ENCODE measurements at places on chromosomes 16 and 17.
A peak's percentile ranks its signal among the peaks of the same experiment; 100 is the strongest.

DNA sequence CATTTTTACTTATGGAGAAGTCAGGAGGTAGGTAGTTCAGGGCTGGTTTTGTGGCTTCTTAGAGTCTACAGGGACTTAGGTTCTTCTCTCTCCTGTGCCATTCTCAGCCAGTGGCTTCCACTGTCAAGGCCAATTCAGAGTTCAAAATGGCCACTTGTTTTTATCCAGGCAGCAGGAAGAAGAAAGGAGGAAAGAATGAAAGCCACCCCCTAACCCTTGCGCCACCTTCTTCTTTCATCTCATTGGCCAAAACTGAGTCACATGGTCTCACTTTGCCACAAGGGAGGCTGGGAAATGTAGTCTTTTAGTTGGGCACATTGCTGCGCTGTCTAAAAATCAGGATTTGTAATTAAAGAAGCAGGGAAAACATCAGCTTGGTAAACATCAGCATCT, 60.8 kb upstream of the MED9 start:
- no peak overlapping the region for H3K4me3 ChIP-seq
- H3K27ac ChIP-seq, result no peak overlapping the region
- H3K27me3 ChIP-seq, result peaks cover 9% of the 10 kb centered on the region
- DNase-seq, result no peak

DNA sequence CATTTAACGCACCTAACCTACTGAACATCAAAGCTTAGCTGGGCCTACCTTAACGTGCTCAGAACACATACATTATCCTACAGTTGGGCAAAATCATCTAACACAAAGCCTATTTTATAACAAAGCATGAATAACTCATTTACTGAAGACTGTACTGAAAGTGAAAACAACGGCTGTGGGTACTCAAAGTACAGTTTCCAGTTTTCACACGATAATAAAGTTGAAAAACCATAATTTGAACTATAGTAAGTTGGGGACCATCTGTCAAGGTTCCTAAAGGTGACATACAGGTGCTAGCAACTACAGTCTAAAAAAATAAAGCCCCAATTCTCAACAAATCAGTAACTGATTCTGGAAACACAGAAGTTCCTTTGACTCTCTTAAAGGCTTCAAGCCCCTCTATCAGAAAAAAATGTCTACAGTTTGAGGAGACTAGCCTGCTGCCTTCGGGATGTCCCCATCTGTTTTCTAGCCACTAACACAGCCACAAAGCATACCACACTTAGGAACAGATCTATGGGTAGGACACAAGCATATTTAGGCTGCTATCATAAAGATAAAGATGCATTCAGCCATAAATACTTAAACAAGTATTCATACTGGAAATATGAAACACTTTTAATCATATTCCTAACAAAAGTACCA, 71.3 kb downstream of the KANSL1 start:
- H3K4me3 ChIP-seq, result peak overlapping the region; percentile 60
- H3K27ac ChIP-seq, result peak overlapping the region; percentile 80
- peaks cover 79% of the 10 kb centered on the region for H3K4me1 ChIP-seq
- no peaks in the 10 kb centered on the region for H3K27me3 ChIP-seq

- no peak overlapping the region for H3K27ac ChIP-seq
- DNase-seq, result no peak
- peak overlapping the region; percentile 85 for H3K4me3 ChIP-seq
- H3K36me3 ChIP-seq, result no peaks in the 10 kb centered on the region
- peaks cover 5% of the 10 kb centered on the region for H3K4me1 ChIP-seq
Observed at GRCh38 chr16:75494184-75494583, 1.1 kb downstream of the CHST6 start.

GRCh38 chr16:35325936-35326335, 1866.5 kb downstream of the TP53TG3F start:
- H3K36me3 ChIP-seq, result no peaks in the 10 kb centered on the region
- no peaks in the 10 kb centered on the region for H3K27me3 ChIP-seq
- no peak overlapping the region for H3K27ac ChIP-seq
- no peak for DNase-seq
- H3K4me1 ChIP-seq, result no peaks in the 10 kb centered on the region

GRCh38 chr17:16937431-16937830, 34.5 kb downstream of the TNFRSF13B start:
- H3K4me1 ChIP-seq, result peaks cover 4% of the 10 kb centered on the region
- no peak overlapping the region for H3K27ac ChIP-seq
- H3K4me3 ChIP-seq, result no peak overlapping the region
- DNase-seq, result no peak
- H3K36me3 ChIP-seq, result no peaks in the 10 kb centered on the region

DNA sequence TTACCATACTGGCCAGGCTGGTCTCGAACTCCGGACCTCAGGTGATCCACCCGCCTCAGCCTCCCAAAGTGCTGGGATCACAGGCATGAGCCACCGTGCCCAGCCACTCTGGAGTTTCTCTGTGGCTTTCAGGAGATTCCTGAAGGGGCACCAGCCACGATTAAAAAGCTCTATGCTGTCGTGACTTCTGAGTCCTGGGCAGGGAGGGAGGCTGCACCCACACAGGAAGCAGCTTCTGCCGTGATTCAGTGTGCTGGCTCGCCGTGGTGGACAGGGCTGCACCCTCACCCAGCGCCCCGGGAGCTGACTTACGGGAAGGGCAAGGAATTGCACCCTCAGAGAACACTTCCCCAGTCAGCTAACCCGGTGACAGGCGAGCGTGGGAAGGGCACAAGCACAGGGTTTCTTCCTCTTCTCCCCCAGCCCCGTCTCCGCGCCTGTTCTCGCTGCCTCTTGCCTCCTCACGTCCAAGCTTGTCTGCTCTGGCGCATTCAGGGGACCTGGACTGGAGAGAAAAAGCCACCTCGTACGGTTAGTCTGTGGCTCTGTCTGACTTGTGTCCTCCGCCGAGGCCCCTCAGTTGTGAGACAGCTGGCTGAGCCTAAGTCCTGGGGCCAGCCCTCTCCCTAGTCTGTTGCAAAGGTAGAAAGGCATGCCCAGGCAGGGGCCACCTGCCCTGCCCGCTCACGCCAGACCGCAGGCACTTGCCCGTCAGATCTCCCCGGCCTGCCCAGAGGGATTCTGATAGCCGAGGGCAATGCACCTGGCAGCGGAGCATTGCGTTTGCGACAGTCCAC, 145.0 kb downstream of the SEC14L1 start:
- H3K4me1 ChIP-seq, result peaks cover 14% of the 10 kb centered on the region
- peaks cover 23% of the 10 kb centered on the region for H3K27me3 ChIP-seq
- H3K36me3 ChIP-seq, result no peaks in the 10 kb centered on the region
- peak overlapping the region; percentile 81 for H3K27ac ChIP-seq

GRCh38 chr16:77613095-77613494, 109.2 kb upstream of the NUDT7 start:
- H3K4me3 ChIP-seq, result no peak overlapping the region
- H3K4me1 ChIP-seq, result no peaks in the 10 kb centered on the region
- no peaks in the 10 kb centered on the region for H3K36me3 ChIP-seq
- H3K27me3 ChIP-seq, result peaks cover 54% of the 10 kb centered on the region
- no peak overlapping the region for H3K27ac ChIP-seq
- DNase-seq, result no peak

GRCh38 chr17:31908386-31908785, 6.9 kb upstream of the UTP6 start:
- no peak for DNase-seq
- no peak overlapping the region for H3K4me3 ChIP-seq
- H3K36me3 ChIP-seq, result peaks cover 6% of the 10 kb centered on the region
- no peak overlapping the region for H3K27ac ChIP-seq

DNA sequence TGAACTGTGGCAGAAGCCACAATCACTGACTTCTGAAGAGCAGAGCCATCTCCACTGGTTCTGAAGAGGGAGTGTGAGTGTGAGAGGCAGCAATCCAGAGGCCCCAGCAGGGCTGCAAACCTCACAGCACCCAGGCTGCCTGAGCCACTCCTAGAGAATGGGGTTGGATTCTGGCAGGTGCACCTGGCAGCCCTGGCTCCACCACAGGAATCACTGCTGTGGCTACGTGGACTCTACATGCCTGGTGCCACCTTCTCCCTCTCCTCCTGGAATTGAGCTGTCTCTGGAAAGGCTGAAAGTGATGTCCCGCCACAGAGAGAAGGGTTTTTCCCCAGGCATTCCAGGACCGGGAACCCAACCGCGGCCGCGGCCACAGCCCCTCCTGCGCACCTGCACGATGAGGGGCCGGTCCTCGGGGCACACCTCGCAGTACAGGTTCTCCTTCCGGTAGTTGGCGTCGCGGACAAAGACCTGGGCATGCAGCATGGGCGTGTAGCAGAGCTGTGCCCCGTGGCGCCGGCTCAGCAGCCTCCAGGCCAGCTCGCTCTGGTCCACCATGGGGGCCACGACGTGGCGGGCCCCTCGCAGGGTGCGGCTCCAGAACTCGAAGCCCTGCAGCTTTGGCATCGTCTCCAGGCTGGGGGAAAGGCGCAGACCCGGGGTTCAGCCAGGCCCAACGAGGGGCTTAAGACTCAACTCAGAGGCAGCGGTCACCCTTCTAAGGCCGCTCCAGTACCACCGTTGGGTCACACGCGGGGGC, 991 bp downstream of the DUS1L start:
- peak overlapping the region; percentile 70 for H3K4me3 ChIP-seq
- peaks cover 2% of the 10 kb centered on the region for H3K36me3 ChIP-seq
- no peak for DNase-seq
- peak overlapping the region; percentile 14 for H3K27ac ChIP-seq
- no peaks in the 10 kb centered on the region for H3K27me3 ChIP-seq
- H3K4me1 ChIP-seq, result peaks cover 6% of the 10 kb centered on the region

DNA sequence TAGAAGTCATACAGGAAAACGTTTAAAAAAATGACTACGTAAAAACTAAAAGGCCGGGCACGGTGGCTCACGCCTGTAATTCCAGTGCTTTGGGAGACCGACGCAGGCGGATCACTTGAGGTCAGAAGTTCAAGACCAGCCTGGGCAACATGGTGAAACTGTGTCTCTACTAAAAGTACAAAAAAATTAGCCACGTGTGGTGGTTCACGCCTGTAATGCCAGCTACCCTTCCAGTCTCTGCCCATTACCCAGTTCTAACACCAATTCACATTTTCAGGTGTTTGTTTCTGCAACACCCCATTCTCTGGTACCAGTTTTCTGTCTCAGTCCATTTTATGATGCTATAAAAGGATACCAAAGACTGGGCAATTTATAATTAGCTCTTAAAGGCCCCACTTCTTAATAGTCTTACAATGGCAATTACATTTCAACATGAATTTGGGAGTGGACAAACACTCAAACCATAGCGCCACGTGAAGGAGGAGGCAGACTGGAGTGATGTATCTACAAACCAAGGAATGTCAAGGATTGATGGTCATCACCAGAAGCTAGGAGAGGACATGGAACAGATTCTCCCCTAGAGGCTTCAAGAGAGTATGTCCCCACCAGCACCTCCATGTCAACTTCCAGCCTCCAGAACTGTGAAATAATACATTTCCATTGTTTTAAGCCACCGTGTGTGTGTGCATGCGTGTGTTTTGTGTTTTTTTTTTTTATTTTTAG, 791 bp upstream of the C17orf75 start:
- H3K36me3 ChIP-seq, result peaks cover 4% of the 10 kb centered on the region
- peak overlapping the region; percentile 96 for H3K27ac ChIP-seq
- peak overlapping the region; percentile 98 for H3K4me3 ChIP-seq

DNA sequence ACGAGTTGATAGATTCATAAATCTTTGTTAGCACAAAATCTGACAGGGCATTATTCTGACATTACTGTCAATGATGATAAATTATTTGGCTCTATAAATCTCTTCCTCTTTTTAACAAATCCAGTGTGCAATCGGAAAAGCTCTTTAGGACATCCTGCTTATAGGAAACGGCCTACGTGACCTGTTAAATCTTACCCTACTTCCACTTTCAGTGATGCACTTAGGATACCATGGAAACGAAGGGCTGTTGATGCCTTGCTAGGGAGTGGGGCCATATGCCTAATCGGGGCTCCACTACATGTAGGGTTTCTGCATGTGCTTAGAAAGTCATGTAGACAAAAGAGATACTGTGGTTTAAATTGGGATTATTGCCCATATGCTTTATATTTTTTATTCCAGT, 27.2 kb downstream of the ZNF594 start:
- no peaks in the 10 kb centered on the region for H3K4me1 ChIP-seq
- no peak overlapping the region for H3K4me3 ChIP-seq
- DNase-seq, result no peak
- no peaks in the 10 kb centered on the region for H3K36me3 ChIP-seq

GRCh38 chr17:14986127-14986526, 279.0 kb downstream of the PMP22 start:
- H3K27ac ChIP-seq, result no peak overlapping the region
- DNase-seq, result no peak
- H3K27me3 ChIP-seq, result peaks cover 12% of the 10 kb centered on the region
- H3K36me3 ChIP-seq, result no peaks in the 10 kb centered on the region
- H3K4me3 ChIP-seq, result no peak overlapping the region

DNA sequence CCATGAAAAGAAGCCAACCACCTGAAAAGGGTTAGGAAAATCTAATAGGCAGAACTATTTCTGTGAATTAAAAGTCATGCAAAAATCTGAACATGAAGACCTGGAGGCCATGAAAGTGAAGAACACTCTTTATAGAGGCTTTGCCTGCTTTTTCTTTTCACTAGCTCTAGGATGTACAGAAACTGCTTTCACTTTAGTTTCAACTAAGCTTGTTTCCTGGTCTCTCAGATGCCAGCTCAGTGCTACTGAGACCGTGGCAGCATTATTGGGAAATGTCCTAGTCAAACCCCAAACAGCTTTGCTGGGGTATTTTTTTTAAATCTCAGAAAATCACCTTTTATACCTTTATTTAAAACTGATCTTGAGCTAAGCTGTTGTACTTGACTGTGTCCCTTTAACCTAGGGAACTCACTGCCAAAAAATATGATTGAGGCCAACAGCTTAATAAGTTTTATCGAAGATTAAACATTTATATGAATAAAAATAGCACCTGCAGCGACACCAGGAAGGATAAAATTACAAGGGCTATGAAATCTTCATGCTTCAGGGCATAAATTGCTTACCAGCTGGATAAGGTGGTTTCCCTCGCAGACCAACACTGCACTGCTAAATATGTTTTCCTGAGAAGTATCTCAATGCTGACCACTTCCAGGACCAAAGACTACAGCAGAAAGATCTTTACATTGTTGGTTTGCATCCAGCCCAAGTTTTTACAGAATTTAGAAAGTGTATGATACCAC, 621.8 kb upstream of the ZFHX3 start:
- H3K4me1 ChIP-seq, result no peaks in the 10 kb centered on the region
- H3K36me3 ChIP-seq, result no peaks in the 10 kb centered on the region
- no peak for DNase-seq
- no peak overlapping the region for H3K4me3 ChIP-seq
- no peak overlapping the region for H3K27ac ChIP-seq

DNA sequence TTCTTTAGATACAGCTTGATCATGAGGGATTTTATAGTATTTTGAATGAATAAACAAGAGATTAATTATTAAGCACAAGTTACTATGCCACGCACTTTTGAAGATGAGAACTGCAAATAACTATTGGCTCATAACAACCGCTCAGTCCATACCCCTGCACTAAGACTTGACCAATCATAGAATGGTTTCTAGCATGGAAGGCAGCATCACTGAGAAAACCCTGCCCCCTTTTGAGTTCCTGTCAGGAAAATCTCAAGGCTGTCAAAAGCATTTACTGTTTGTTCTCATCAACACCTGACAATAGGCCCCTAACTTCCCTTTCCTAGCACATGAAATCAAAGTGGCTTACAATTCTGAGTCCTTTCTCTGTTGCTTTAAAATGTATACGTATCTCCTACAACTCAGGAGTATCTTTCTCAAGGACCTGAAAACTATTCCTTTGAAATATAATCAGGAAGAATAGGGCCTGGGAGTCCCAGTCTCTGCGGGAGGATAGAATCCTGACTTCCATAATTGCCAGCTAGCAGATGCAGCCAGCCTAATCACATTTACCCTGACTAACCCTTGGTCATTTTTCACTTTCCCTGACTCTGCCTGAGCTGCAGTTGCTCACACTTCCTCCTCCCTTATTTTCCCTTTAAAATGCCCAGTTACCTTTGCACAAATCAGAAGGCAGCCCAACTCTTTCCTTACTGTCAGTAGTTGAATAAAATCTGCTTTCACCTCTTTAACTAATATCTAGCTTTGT, 9.1 kb upstream of the MMD start:
- H3K4me3 ChIP-seq, result no peak overlapping the region
- no peak for DNase-seq
- peaks cover 30% of the 10 kb centered on the region for H3K27me3 ChIP-seq
- peaks cover 14% of the 10 kb centered on the region for H3K4me1 ChIP-seq
- H3K27ac ChIP-seq, result no peak overlapping the region
- no peaks in the 10 kb centered on the region for H3K36me3 ChIP-seq

Data from T-helper 17 cell (primary cell).